ENCODE measurements at places on chromosomes 5 and 9.

GRCh38 chr5:126857472-126858410 lies 80.8 kb downstream of the LMNB1 start:
- no peak for DNase-seq

DNA sequence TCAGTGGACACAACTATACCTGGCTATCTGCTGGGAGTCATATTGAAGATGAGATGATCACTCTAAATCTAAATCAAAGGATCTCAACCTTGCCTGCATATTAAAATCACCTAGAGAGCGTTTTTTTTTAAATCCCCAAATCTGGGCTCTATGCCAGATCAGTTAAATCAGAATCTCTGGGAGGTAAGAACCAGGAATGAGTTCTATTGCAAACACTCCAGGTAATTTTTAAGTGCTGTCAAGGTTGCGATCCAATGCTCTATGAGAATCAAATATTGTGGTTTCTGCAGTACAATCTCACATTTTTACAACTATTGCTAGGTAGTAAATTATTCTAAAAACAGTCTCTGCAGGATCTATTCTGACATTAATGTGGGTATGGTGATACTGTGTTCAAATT lies 202.3 kb upstream of the OR13F1 start:
- no peak for DNase-seq

GRCh38 chr5:55345327-55345726 lies 37.5 kb downstream of the MTREX start:
- no peak for DNase-seq

DNA sequence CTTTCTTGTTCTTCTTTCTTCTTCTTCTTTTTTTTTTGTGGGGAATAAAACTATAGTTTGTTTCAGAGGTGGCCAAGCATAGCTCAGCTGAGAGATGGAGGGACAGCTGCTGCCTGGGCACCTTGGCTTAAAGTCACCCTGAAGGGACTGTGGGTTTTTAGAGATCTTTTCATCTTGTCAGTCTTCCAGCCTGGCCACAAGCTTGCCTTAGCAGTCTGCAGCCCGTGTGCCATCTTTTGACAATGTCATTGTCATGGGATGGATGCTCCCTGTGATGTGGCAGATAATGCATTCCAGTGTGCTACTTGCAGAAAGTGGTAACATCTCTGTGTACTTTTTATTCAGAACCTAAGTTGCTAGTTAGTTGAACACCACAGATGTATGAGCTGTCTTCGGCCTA lies 280.8 kb downstream of the FANCC start:
- no peak for DNase-seq

GRCh38 chr5:55692509-55692908 lies 19.6 kb downstream of the SLC38A9 start:
- DNase-seq: no peak

- DNase-seq: no peak
These were observed 244.1 kb upstream of the RGMB start for GRCh38 chr5:98529321-98529720.

GRCh38 chr9:93891050-93891449 lies 64.1 kb downstream of the BARX1 start:
- DNase-seq: no peak

All from CD4-positive, alpha-beta T cell (primary cell).